ENCODE measurements at places on chromosomes 2 and 18.

- DNase-seq: no peak
These were observed 22.8 kb downstream of the SRBD1 start for GRCh38 chr2:45588158-45588829.

GRCh38 chr2:28447943-28448792, 47.7 kb upstream of the PLB1 start:
- DNase-seq: no peak

- DNase-seq: no peak
These were observed 261.2 kb downstream of the SPAG16 start for GRCh38 chr2:213545481-213545880.

DNA sequence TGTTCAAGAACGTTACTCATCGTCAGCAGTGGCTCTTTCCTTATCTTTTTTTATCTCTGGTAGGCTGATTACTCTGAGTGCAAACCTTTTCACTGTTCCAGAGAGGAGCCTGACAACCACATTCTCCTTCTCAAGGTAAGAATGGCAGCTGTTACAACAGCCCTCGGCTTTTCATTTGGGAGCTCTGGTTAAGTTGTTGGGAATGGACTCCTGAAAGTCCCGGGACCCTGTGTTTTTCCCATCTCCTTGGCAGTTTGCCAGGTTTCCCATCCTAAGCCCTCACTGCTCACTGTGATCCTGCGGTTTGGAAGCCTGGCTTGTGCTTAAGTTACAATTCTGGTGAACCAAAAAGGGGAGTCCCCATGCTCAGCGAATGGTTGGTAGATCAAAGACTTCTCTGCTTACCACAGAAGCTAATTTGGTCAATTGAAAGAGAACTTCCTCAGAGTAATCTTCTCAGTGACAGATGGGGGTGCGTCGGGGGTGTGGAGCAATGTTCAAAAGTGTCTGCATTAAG, 122.3 kb downstream of the LYPD6B start:
- DNase-seq: no peak

DNA sequence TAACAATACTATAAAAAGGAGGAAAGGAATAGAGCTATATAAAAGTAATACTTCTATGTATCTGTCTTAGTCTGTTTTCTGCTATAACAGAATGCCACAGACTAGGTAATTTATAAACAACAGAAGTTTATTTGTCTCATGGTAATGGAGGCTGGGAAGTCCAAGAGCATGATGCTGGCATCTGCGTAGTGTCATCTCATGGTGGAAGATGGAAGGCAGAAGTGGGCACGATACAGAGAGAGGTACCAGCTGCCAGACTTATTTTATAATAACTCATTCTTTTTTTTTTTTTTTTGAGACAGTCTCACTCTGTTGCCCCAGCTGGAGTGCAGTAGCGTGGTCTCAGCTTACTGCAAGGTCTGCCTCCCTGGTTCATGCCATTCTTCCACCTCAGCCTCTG, 4.3 kb downstream of the DHX57 start:
- no peak for DNase-seq

- DNase-seq: no peak
These were observed 119.4 kb upstream of the CTDP1 start for GRCh38 chr18:79560042-79560860.

GRCh38 chr18:52288403-52289004, 51.5 kb upstream of the DCC start:
- DNase-seq: no peak

DNA sequence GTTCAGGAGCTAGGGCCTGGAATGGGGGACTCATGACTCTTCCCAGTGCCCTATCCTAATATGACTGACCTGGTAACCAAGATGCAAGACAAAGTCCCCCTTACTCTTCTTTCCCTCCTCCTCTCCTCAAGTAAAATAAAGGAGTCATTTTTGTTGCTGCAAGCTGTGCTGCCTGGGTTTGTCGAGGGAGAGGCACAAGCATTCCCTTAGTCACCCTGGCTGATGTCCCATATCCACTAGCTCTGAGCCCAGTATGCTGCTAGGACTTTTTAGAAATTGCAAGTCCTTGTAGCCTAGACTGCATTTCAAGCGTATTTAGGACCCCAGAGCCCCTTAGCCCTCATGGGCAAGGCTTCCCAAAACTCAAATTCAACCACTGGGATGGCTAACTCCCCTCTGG, 338.5 kb upstream of the SETBP1 start:
- no peak for DNase-seq

- no peak for DNase-seq
These were observed 9.1 kb downstream of the RPL31 start for GRCh38 chr2:101011152-101011551.

DNA sequence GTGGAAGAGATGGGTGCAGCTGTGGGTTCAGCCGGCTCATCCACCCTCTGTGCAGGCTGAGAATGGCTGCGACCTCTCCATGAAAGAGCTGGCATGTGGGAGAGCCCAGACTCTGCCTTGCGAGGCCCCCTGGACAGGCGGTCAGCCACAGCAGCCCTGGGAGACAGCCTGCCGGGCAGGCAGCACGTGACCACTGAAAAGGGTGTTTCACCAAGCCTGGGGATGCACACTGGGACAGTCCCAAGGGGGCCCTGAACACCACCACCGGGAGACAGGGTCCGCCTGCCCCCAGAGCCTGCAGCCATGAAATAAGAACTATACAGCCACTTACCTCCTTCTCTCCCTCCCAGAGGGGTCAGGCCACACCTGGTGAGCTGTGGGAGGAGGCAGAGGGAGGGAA, 11.5 kb downstream of the RFX8 start:
- no peak for DNase-seq

DNA sequence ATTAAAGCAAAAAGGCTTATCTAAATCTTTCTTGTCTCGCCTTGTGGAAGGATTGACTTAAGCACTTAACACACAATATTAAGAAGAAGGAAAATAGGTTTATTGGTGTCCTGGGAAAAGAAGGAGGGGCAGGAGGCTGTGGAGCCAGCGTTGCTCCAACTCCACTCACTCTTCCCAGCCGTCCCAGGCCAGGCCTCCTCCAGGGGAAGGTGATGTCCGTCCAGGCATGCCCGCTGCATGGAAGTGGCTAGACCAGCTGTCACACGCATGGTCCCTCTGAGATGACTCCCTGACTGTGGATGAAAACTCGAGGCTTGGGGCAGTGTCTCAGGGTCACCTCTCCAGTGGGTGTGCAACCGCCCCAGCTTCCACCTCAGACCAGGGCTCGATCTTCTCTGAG, 281.1 kb downstream of the GALR1 start:
- no peak for DNase-seq

DNA sequence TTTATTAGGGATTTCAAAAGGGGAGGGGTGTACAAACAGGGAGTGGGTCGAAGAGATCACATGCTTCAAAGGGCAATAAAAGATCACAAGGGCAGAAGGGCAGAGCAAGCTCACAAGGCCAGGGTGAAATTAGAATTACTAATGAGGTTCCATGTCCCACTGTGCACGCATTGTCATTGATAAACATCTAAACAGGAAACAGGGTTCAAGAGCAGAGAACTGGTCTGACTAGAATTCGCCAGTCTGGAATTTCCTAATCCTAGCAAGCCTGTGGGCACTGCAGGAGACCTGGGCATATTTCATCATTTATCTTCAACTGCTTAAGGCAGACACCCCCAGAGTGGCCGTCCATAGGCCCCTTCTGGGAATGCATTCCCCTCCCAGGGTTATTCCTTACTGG, 408.2 kb downstream of the ZNF804A start:
- no peak for DNase-seq

DNA sequence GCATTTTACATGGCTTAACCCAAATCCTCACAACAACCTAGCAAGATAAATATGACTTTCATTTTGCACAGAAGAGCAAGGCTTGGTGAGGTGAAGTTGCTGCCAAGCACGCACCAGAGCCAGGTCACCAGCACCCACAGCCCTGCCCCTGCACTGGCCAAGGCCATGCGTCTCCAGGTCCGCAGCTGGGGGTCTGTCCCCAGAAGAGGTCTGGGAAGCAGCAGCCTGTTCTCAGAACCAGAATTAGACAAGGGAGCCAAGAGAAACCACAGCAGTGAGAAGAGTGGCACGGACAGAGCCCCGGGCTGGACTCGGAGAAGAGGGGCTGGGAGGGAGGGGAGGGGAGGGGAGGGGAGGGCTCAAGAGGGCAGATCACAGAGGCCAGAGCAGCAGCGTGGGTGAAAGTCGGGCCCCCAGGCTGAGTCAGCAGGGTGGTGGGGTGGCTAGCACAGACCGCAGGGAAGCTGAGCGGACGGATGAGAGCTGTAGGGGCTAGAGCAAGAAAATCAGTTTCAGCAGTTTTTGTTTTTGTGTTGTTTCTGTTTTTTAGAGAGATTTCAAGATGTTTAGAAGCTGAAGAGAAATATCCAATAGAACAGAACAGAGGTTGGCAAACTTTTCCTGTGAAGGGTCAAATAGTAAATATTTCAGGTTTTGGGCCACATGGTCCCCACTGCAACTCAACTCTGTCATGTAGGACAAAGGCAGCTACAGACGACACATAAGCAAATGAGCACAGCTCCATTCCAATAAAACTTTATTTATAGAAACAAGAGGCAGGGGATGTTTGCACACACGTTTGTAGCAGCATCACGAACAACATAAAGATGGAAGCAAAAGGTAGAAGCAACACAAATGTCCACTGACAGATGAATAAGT, 7.4 kb upstream of the MTERF4 start:
- DNase-seq: no peak

DNA sequence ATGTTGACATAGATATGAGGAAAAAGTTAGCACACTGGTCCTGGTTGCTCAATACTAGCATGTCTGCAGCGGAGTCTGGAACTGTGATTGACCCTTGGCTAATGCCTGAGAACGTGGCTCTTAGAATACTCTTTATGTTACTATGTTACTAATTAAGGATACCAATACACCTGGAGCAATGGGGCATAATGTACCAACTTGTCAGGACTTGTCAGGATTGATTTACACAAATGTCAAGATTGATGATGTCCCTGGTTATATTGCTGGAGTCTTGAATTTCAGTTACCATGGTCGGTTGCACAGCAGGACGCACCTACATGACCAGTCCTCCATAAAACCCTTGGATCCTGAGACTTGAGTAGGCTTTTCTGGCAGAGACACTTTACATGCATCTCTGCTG, 810.9 kb downstream of the CPS1 start:
- no peak for DNase-seq

DNA sequence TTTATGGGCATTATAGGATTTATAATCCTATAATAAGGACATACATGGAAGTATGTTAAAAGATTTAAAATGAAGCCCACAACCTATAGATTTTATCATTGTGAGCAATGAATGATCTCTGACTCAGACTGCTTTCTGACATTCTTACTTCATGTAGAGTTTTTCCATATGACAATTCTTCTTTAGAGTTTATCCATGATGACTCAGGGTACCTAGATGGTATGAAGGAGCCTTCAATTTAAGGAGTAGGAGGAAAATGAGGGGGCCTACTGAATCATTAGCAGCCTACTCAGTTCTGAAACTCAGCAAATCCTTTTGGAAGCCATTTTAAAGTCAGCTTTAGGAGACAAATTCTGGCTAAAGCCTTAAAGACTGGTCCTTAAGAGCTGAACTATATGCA, 10.4 kb downstream of the PELI1 start:
- no peak for DNase-seq

DNA sequence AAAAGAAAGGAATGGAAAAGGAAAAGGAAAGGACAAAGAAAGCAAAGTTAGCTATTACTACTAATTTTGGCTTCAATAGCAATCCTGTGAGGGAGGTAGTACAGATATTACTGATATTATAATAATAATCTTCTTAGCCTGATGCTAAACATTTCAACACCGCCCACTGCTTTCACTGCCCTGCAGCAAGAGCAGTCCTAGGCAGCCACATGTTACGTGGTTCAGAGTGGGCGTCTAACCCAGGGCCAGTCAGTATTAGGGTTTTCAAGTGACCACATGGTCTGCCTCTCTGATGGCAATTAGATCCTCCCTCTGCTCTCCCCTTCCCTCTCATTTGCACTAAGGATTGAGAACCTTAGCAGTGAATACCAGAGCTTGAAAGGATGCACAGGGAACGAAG, 83.7 kb upstream of the ZNF397 start:
- no peak for DNase-seq

GRCh38 chr18:9434122-9434701, 41.1 kb upstream of the RALBP1 start:
- DNase-seq: no peak

- DNase-seq: no peak
These were observed 17.6 kb upstream of the CD28 start for GRCh38 chr2:203688798-203689197.

DNA sequence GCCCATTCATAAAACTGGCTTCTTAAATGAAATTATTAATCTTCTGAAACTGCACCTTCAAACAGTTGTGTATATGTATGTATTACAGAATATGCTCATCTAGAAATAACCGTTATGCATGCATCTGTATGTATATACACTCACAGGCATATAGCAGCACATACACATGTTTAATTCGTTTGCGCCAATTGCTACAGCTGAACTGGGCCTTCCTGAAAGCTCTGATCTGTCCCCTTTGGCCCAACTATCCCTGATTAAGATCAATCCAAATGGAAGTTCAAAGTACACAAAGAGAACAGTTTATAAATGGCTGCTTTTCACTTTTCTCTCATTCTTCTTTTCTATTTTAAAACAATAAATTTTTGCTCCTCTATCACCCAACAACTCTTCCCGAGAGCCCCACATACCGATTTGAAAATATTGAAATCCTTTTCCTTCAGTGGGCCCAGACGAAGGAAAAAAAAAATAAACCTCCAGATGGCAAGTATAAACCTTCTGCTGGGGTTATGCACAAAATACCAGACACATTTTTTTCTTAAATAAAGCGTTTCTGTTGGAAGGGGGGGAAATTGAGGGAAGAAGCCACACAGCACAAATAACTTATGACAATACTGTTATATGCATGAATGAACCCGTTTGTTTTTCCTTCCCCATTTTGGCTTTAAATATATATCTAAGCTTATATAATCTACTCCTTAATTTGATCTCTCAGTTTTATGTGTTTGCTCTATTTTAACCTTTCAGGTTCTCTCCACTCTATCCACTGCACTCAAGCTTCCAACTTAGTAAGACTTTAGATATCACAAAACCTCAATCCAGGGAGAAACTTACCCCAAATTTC, 267.3 kb downstream of the TCF4 start:
- DNase-seq: no peak

GRCh38 chr2:160630801-160631590, 137.4 kb upstream of the RBMS1 start:
- no peak for DNase-seq

DNA sequence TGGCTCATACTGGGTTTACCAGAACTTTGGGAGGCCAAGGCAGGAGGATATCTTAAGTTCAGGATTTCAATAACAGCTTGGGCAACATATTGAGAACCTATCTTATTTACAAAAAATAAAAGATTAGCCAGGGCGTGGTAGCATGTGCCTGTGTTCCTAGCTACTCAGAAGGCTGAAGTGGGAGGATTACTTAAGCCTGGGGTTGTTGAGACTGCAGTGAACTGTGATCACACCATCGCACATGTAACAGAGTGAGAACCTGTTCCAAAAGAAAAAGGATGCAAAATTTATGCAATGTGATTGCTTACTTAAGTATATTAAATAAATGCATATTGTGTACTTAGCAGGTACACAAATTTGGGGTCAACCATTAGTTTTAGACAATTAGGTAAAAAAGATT, 768.9 kb upstream of the CDH7 start:
- no peak for DNase-seq

- no peak for DNase-seq
These were observed 66.6 kb downstream of the GYPC start for GRCh38 chr2:126722546-126722945.

- DNase-seq: peak; percentile 91
These were observed 25.1 kb upstream of the TMEM182 start for GRCh38 chr2:102736410-102737409.

Measured in stimulated activated CD4-positive, alpha-beta T cell treated with anti-CD3 and anti-CD28 coated beads, Interleukin-1b, Interleukin-23, amount 100 ng/mL, for 4 hours (primary cell).